ENCODE measurements at places on chromosomes 2 and 18.
A peak's percentile ranks its signal among the peaks of the same experiment; 100 is the strongest.

DNA sequence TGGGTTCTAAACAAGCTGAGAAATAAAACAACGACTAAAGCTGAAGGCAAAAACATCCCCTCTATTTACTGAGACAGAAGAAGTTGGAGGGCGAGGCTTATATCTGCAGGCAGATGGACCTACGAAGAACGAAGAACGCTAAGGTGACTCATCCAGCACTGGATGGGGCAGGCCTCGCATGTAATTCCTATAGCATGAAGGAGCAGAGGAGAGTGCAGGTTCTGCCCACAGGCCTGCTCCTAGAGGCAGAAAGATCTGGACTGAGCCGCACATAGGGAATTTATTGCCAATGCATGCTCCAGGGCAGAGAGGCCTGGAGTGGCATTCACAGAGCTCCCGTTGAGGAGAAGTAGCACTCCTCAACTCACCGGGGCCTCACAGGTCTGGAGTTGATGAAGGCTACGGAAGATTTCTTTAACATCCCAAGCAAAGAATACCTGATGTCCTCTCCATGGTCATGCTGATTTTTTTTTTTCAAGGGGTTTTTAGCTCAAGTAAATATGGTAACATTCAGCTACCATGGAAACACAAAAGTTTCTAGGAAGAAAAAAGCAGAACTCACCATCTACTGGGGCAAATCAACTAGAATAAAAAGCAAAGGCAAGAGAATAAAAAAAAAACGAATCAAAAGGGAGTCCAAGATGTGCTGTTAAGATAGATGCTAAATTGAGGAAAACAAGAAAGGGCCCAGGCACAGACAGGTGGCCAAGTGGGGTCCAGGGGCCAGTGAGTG, 10.4 kb upstream of the METTL21A start:
- DNase-seq: no peak

DNA sequence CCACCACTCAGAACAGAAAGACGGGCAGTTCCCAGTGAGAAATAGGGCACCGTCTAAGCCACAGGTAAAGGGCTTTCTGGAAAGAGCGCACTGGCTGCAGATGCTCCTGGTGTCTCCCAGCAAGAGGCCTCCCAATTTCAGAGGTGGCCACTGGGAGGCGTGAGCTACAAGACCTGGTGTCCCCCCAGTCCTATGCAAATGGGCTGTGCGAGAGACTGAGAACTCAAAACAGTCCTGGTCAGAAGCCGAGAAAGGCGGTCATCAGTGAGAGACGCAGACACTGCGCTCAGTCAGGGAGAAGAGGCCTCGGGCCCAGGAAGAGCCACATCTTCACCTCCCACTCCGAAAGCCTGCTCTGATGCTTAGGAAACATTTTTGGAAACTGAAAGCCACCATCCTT, 179.5 kb downstream of the EIPR1 start:
- DNase-seq: no peak

- DNase-seq: peak; percentile 21
Measured at GRCh38 chr2:219099329-219099728, 38.6 kb upstream of the IHH start.

DNA sequence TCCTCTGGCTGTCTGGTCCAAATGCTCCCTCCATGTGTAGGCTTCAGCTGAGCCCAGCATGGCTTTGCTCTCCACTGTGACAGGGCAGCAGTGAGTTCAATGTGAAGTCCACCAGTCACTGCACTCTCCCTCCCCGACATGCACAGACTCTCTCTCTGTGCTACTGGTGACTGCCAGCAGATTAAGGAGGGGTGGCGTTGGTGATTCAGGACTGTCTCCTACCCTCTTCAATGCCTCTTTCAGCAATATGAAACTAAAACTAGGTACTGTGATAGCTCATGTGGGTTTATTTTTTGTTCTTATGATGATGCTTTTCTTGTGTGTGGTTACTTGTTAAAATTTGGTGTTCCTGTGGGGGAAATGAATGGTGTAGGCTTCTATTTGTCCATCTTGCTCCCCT, 201.0 kb upstream of the RBMS1 start:
- no peak for DNase-seq

GRCh38 chr2:183993052-183993451, 605.3 kb upstream of the ZNF804A start:
- DNase-seq: no peak

DNA sequence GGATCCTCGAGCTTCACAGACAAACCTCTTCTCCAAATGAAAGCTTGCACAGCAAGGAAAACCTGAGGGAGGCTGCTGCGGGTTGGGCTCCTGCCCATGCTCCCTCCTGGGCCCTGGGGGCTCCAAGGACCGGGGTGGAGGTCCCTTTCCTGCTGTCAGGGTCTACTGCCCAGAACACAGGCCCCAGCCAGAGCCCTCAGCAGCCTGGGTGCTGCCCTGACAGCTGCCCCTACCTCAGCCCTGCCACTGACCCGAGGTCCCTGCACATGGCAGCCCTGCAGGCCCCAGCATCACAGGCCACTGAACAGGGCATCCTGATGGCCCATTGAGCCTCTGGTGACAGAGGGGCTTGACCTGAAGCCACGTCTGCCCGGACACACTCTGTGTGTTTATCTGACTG, 41.0 kb downstream of the CROCC2 start:
- no peak for DNase-seq

- DNase-seq: no peak
Measured at GRCh38 chr2:163799807-163800206, 64.0 kb upstream of the FIGN start.

DNA sequence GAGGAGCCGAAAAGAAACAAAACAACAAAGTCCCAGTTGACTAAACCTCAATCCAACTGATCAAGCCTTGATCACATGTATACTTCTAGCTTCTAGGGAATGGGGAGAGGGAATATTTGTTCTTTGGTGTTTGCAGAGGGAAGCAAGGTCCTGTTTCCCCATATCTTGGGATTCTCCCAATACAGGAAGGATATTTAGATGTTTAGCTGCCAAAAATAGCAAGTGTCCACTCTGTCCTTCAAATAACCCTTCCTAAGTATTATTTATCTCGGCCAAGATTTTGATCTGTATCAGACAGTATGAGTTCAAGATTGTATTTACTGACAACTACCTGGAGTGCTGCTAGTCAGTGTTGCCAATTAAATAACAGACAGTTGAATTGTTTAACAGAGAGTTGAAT, 55.5 kb downstream of the TBR1 start:
- DNase-seq: no peak

DNA sequence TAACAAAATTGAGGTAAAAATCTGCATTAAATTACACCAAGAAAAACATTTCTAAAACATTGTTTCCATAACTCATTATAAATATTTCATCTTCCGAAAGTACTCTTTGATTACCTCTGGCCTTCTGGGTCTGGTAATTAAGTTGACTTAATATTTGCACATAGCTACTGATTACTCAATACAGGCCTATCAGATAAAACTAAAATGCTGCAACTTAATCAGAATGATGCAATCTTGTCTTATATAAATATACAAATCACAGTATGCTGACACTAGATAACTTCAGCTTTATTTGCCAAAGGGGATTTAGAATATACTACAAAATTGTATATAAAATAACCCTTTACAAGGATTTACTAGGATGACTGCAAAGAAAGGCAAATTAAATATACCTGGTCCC, 49.3 kb downstream of the SLC35F5 start:
- no peak for DNase-seq

DNA sequence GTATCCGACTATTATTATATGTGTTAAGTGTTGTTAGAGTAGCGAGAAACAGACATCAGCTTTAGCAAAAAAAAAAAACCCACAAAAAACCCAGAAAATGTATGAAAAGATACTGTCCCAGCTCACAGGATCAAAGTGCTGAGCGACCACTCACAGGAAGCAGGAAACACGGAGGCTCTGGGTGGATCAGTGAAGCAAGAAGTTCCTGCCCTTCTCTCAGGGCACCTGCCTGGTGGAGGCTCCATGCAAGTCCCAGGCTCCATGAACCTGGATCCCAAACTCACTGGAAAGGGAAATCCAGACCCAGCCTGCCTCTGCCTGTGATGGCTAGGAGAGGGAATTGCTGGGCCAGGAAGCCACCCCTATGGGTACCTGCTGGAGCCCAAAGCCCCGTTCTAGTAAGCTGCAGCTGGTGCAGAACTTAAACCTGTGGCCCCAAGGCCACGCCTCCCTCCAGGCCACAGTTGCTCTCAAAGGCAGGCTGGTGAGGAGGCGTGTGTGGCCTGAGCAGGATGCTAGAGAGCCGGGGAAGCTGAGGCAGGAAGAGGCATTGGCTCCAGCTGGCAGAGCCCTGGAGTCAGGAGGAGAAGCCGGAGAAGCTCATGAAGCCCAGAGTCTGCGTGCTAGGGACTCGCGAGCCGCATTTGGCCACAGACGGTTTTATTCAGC, 63.5 kb upstream of the TAF1B start:
- DNase-seq: no peak

DNA sequence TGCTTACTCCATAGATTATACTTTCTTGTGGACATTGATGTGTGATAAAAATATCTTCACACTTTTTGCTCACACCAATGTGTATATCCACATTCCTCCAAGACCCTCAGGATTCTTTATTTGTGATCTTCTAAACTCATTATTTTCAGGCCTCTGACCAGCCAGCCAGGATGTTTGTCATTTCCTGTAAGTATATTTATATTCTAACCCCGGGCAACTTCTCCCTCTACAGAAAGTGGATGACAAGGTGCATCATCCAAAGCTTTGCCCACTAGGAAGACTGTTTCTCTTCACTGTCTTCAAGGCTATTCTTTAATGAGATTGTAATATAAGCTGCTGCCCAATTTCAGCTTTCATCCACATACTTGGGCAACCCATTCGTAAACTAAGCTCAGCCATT, 3.6 kb upstream of the CWC22 start:
- no peak for DNase-seq

DNA sequence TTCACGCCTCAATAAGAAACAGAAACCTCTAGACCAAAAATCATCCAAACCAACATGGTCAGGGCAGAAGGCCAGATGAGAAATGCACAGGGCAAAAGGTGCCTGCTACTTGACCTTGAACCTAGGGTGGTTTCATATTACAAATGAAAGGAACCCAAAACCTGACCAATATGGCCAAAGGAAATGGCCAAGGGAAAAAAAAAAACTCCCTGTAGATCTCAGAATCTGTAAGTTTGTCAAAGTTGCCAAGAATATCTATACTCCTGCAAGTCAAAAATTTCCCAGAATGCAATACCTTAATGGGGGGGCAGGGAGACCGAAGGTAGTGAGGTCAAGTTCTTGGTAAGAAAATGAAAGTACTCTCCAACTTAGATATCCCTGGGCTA, 47.2 kb downstream of the HIBCH start:
- DNase-seq: no peak

DNA sequence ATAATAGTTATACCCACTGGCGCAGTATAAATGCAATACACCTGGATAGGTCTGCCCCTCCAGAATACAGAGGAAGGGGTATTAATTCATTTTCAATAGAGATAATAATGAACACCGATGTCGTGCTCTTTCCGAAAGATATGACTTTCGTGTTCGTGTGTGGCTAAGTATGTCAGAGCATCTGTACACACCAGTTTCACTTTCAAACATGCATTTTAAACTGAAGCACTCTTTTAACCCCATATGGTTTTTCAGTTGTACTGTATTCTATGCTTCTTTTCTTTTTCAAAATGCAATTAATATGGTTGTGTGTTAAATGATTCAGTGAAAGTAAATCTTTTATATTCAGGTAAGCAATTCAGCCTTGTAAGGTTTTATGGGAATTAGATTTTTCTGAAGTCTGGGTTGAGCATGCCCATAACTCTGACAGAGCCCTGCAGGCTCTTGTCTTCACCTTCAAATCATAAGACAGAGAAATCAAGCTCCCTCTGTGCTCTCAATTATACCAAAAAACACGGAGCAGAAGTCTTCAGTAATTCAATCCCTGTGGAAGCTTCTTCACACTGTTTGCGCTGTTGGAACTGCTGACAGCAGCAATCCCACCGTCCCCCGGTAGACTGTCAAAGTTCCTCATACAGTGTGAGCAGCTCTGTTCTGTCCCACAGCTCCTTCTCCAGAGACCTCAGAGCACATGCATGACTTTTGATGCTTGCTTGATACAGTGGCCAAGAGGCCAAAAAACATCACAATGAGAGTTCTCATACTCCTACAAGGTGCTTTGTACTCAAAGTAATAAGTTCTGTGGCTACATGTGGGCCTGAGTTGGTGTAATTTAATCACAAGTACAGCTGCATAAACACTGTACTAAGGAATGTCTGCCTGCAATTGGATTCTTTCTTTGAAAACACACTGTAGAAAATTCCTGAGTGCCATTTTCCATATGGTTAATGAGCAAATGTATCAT, 186.8 kb downstream of the ZNF521 start:
- peak; percentile 43 for DNase-seq

DNA sequence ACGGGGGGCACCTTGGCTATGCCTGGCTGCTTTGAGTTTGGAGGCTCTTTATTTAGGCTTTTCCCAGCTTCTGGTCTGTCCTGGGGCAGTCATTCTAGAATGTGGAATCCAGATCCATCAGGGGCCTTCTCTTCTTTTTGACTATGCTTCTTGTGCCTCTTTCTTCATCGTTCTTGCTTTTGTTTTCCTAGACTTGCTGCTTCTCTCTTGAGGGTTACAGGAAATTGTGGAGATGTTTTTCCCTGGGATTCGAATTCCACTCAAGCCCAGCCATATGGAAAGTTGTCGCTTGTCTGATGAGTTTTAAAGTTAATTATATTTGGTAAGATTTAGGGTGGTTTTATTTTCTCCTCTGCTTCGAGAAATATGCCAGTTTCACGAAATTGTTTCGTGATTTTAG, 2.4 kb downstream of the GLI2 start:
- DNase-seq: no peak

GRCh38 chr2:215272918-215273317, 38.9 kb upstream of the ATIC start:
- DNase-seq: no peak

DNA sequence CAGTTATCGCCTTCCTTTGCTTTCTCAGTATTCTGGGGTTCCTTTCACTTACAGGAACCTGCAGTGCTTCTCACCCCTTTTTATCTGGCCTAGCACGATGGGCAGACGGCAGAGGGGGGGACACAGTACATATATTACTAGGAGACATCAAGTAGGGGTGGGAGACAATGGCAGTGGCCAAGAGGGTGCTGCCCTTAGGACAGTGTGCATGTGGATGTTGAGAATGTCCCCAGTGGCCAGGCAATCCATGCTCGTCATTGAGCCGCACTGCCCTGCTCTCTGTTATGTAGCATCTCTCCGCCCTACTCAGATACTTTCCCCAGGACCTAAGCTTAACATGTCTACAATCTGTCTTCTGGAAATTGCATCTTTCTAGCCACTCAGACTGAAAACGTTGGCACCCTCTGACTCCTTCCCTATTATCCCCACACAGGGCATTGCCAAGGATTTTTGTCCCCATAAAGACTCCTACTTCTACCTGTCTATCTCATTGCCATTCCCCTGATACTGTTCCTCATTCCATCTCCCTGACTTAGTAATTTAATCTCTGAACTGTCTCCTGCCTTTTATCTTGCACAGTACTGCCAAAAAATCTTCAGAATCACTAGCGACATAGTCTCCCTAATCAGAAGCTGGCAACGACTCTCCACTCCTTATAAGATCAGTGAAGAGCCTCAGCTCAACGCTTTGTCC, 6.6 kb downstream of the DSG2 start:
- no peak for DNase-seq
